Activated CD4-positive, alpha-beta memory T cell treated with anti-CD3 and anti-CD28 coated beads for 36 hours (primary cell): ENCODE measurements at places on chromosomes 12 and 14. TPM values are rescaled to one million over a fixed set of nuclear protein-coding genes. Genes with fewer than 3 reads are reported as not detected.

Gene GPRC5A
- 0.10 TPM for total RNA-seq

Gene OTOGL
- not detected for total RNA-seq

Gene GARIN6
- not detected for total RNA-seq

Gene THAP2
- 9.5 TPM for total RNA-seq

Gene CELA1
- not detected for total RNA-seq

Gene KCNJ8
- not detected for total RNA-seq

Gene CLEC4D
- total RNA-seq, result not detected

- DNase-seq, result no peak
Measured at GRCh38 chr14:68938271-68939150, 40.6 kb downstream of the ACTN1 start.

DNA sequence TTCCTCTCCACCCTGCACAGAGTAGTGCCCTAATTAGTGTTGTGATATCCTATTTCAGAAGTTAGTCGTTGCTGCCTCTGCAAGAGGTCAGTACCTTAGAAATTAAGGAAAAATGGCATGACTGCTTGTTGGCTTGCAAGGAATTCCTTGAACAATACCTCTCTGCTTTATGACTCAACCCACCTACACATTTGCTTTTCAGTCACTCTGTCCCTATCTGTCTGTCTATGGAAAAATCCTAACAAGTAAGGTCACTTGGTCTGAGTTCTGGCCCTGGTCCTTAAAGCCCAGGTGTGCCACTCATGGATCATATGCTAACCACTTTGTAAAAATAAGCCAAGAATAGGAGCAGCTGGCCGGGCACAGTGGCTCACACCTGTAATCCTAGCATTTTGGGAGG lies 116.4 kb upstream of the ATF1 start:
- DNase-seq, result no peak

DNA sequence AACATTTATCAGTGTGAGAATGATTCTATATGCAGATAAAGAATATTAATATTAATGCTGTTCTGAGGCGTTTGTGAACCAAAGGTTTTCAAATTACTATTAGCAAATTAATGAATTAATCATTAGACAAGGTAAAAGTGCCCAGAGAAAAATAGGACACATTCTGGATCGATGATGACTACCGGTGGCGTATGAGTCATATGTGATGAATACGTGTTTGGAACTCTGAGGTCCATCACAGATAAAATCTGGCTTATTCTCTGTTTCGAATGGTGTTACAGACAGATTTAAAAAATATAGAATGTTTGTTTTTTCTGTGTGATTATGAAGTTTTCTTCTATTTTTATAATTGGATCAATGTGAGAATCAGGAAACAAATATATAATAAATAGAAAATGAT lies 79.2 kb upstream of the RTL1 start:
- DNase-seq, result no peak

DNA sequence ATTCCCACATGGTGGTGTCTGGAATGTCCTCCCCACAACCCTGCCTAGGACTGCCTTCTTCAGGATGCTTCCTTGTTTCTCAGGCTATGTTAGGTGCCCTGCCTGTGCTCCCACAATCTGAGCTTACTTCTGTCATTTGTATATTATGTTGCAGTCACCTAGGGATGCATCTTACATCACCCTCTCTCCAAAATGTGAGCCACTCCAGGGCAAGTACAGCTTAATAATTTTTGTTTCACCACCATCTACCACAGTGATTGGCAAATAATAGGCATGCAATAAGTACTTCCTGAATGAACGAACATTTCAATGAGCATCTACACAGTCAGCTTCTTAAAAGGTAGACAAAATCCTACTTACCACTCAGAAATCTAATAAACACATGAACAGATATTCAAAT lies 37.6 kb downstream of the ZFYVE26 start:
- no peak for DNase-seq

- no peak for DNase-seq
Measured at GRCh38 chr12:100951756-100952155, 157.2 kb downstream of the ANO4 start.

- DNase-seq, result no peak
Measured at GRCh38 chr12:108784270-108784669, 53.0 kb upstream of the CORO1C start.

DNA sequence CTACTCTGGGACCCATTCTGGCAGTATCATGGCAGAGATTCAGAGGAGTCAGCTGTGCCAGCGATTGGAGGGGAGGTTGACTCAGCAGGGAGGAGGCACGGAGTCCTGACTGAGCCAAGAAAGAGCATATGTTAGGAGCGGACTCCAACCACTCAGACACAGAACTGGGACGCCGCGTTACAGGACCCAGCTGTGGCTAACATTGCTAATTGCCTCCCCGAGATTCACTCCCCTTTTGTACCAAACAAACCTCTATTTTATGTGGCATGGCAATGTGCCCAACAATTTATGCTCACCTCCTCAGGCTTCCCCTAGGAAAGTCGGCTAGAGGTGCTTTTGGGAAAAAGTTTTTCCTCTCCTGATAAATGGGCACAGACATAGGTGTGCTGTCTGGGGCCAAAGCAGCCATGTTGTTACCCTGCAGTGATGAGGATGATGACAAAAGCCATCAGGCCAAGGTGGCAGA lies 15.2 kb upstream of the CLIP1 start:
- DNase-seq, result no peak

GRCh38 chr12:121955258-121956237 lies 37.2 kb downstream of the CFAP251 start:
- no peak for DNase-seq

DNA sequence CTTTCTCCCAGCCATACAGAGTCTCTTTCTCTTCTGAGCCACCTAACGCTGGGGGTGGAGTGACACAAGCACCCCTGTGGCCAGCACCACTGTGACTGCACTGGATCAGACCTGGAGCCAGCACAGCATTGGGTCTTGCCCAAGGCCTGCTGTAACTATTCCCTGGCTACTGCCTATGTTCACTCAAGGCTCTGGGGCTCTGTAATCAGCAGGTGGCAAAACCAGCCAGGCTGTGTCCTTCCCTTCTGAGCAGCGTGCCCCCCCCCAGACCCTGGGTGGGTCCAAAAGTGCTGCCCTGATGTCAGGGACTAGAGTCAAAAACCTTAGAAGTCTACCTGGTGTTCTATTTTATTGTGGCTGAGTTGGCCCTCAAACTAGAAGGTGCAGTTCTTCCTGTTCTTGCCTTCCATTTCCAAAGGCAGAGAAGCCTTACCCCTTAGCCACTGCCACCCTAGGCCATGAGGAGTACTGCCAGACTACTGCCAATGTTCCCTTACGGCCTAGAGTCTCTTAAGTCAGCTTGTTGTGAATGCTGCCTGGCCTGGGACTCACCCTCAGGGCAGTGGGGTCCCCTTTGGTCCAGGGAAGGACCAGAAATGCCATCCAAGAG lies 49.9 kb downstream of the PELI2 start:
- DNase-seq, result no peak

GRCh38 chr12:99330216-99330615 lies 317.3 kb upstream of the GARIN6 start:
- DNase-seq, result no peak

GRCh38 chr12:49041036-49041880 lies 19.3 kb downstream of the KMT2D start:
- no peak for DNase-seq

GRCh38 chr12:78385541-78385940 lies 479.0 kb upstream of the SYT1 start:
- no peak for DNase-seq

DNA sequence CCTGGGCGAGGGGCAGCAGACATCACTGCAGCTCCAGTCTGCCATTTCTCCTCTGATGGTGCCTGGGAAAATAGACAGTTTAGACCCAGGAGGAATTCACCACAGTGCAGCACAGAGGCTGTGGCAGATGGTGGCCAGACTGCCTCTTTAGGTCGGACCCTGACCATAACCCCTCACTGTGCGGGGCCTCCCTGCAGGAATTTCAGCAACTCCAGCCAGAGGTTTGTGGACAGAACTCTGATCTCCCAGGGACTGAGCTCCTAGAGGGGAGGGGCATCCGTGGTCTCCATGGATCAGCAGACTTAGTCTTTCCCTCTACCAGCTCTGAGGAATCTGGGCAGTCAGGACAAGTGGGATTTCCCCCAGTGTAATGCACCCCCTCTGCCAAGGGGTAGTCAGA lies 106.5 kb downstream of the ZC3H14 start:
- DNase-seq, result no peak
